Epithelial cell of proximal tubule (primary cell): ENCODE measurements at places on chromosomes 7 and 10.

GRCh38 chr7:36092221-36092771 is 60.8 kb upstream of the EEPD1 start:
- DNase-seq: no peak

GRCh38 chr7:55515569-55516279 is 56.6 kb downstream of the VOPP1 start:
- DNase-seq: no peak

- no peak for DNase-seq
These were observed at the start of gene NUDT13 for GRCh38 chr10:73110345-73110849. TSS of gene NUDT13 (plus strand) at chr10:73110455. CDS start at chr10:73114366, 3,911 bp downstream.

DNA sequence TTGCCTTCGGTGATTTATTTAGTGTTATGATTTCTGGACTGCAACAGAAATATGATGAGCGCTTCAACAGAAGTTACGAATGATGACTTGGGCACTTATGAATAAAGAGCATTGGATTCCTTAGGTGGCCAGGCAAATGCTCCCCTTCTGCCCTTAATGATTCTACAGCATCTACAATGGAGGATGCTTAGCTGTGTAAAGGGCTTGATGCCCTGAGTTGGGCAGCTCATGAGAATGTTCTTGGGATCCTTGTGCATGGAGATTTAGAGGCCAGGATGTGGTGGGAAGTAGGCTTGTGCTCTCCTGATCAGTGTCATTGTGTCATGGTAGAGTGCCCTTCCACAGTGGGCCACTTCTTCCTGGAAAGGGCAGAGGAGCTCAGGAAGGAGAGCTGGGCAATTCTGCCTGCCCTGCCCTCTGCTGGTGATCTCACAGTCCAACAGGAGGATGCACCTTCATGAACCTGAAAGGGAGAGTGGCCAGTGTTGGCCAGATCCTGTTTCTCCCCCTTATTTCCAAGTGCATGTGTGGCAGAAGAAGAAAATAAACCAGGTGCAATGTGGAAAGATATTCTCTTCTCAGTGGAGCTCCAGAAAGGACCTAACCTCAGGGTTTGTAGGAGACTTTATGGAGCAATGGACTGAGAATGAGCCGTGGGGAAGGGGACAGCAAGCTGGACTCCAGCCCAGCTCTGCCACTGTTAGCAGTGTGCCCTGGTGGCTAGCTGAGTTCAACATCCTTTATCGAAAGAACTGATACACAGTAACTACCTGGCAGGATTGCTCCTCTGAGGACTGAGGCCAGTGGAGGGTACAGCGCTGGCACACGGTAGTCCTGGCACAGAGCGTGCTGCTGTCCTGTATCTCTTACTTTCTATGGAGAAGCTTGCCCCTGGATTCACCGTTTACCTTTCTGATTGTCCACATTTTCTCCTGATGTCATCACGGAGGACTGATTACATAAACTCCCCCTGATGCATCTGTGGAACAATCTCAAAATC is 182.9 kb downstream of the BMPER start:
- DNase-seq: no peak

- no peak for DNase-seq
These were observed 36.2 kb upstream of the BMPER start for GRCh38 chr7:33869176-33869575.

GRCh38 chr10:7872041-7872442 is 53.7 kb downstream of the TAF3 start:
- no peak for DNase-seq

GRCh38 chr7:150502519-150502918 is 12.2 kb upstream of the GIMAP7 start:
- no peak for DNase-seq

DNA sequence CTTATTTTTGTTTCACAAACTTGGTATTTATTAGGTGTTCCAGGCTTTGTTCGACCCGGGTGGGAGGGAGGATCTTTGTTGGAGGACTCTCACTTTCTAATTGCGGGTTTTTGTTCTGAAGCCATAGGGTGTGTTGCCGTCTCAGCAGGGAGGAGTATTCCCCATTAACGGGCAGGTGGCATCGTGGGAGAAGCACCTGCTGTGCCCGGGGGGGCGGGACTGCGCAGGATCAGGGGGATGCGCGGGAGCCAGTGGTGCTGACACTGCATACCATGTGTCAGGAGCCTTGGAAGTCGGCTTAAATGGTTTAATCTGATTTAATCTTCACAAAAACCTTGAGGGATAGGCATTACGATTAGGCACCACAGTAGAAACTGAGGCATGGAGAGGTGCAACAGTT is 113.0 kb downstream of the MGMT start:
- DNase-seq: no peak

GRCh38 chr7:103912891-103913605 is 76.4 kb downstream of the RELN start:
- no peak for DNase-seq

DNA sequence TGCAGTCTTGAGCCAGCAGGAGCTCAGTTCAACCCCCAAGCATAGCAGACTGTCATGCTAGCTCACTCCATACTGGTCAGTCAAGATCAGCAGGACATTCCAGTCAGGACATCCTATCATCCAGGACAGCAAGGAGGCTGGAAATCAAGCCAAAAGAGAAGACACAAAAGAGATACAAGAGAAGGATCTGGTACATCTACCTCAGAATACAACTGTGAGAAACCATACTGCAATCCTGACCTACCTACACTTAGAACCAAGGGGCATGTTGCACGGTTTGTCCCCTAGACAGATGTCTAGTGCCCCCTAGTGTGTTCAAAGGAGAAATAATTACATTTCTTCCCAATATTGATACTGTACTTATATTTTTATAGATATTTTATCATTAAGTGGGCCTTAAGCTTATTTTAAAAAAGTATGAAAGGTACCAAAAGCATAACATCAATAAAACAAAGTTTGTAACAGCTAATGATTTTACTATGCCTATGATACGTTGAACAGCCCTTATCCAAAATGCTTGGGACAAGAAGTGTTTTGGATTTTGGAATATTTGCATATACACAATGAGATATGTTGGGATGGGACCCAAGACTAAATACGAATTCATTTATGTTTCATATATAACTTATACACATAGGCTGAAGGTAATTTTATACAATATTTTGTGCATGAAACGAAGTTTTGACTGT is 26.7 kb downstream of the ERCC6 start:
- DNase-seq: peak; percentile 0

DNA sequence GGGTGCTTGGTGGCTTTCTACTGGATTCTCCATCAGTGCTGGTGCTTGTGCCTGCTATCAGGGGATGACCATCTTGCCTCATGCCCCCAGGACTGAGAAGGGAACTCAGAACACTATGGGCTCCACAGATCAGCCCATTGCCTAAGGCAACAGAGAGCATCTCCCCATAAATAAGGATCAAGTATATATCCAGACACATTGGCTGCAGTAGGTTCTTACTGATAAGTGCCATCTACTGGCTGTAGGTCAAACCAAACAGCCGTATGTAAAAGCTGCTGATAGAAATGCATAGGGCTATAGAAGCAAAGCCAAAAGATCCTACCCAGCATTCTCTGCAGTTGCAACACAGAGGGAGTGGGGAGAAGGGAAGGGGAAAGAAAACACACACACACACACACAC is 153.7 kb downstream of the CDK14 start:
- no peak for DNase-seq

- DNase-seq: no peak
These were observed 1.3 kb downstream of the FBXL15 start for GRCh38 chr10:102421757-102422512.

- no peak for DNase-seq
These were observed 11.3 kb upstream of the KAZALD1 start for GRCh38 chr10:101050208-101051069.

DNA sequence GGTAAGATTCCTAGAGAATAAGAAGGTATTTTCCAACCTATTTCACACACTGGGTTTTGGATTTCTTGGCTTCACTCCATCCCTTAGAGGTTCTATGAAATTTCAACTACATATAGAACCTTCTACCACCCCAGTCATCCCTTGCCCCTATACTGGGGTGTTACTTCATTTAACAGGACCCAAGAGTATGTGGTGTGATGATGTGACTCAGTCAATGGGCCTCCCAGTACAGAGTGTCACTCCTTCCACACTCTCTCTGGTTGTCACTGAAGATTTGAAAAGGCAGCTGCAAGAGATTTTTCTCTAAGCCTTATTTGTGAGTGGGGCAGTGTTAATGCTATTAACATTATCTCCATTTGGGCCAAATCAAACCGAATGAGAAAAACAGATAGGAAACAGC is 33.5 kb downstream of the FGFBP3 start:
- no peak for DNase-seq

DNA sequence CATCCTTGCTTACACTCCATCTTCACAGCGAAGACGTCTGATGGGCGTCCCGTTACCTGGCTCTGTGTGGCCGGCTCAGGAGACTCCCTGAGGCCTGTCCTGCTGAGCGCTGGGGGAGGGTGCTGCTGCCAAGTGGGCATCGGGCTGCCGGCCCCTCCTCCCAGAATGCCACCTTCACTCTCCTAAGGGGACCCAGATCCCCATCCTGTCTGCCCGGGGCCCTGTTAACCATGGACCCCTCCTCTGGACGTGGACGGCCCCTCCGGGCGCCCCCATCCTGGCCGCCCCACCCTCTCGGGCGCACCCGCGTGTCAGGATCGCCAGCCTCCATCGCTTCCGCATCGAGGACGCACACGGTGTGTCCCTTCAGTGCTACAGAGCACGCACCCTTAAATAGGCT is 7.3 kb upstream of the FOXL3 start:
- DNase-seq: no peak
